Stimulated activated CD4-positive, alpha-beta T cell treated with anti-CD3 and anti-CD28 coated beads, Interleukin-1b, Interleukin-23, amount 100 ng/mL, for 24 hours (primary cell): ENCODE measurements at places on chromosomes 12 and 14.

DNA sequence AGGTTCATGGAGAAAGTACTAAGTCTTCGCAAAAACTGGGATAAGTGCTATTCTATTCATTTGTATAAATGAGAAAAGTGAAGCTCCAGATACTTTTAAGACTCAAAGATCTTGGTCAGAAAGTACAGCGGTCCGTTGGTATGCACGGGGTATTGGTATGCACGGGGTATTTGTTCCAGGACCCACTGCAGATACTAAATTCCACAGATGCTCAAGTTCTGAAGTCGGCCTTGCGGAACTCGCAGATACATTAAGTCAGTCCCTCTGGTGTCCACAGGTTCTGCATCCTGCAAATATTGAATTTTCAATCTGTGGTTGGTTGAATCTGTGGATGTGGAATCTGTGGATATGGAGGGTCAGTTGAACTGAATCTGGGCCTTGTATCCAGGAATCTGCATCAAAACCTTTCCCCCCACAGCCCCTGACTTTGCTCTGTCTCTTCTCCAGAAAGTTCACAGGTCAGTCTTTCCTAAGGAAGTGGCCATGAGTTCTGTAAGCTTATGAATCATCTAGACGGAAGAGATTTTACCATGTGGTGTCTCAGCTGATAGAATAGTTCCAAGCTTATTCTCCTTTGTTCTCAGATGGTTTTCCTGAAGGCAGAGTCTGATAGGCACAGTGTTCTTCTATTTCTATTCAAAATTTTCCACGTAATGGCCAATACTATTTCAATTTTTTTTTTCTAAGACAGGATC is 274.7 kb downstream of the NEDD1 start:
- no peak for DNase-seq

GRCh38 chr14:22842211-22843122 is 6.1 kb downstream of the MMP14 start:
- no peak for DNase-seq

DNA sequence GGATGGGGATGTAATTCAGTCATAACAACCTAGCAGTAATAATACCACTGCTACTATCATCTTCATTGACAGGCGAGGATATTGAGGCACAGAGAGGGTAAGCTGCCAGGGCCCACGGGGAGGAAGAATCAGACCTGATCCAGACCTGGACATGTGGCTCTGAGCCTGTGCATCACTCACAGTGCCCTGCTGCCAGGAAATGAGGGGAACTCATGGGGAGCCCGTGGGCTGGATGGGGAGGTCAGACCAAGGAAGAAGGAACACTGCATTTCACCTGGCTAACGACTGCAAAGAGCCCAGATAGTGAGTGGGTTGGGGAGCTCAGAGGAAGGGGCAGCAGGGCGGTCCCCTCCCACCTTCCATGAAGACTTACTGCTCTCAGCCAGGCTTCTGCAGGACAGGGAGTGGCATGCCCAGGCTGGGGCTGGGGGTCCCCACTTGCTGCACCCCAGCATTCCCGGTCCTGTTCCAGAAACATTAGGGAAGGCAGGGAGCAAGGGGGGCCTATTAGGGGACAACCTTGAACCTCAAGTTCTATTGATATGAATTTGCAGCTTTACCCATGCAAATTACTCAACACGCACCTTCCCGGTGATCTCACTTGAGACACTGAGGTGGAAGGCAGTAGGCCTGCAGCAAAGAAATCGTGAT is 37.7 kb downstream of the CALM1 start:
- DNase-seq, result no peak

GRCh38 chr14:89352976-89353765 is 63.9 kb downstream of the FOXN3 start:
- no peak for DNase-seq

GRCh38 chr14:99716091-99716849 is 32.2 kb downstream of the CYP46A1 start:
- DNase-seq, result no peak

- DNase-seq, result no peak
These were observed 72.1 kb downstream of the SPRING1 start for GRCh38 chr12:116665666-116666304.

- DNase-seq, result no peak
These were observed 47.8 kb downstream of the MDM2 start for GRCh38 chr12:68855771-68856170.

GRCh38 chr12:7872566-7873319 is at the start of gene SLC2A14:
Gene SLC2A14 (minus strand): TSS chr12:7872915. CDS start chr12:7869880, 3,035 bp downstream.
- no peak for DNase-seq

DNA sequence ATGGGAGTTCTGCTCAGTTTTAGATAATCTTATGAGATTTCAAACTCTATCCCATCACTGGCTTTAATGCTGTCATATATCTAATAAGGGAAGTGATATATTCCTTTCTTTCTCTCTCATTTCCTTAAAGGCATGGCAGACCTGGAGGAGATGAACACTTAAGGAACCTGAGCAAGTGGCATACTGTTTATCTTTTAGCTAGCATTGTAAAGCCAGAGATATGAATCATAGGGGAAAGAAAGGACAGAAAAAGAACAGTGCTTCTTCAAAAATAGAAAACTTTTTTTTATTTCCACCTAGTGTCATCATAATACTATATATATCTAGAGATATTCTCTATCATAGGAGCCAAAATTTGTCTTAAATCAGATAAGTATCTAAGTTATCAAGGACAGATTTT is 68.3 kb upstream of the PSMA6 start:
- DNase-seq, result no peak

- no peak for DNase-seq
These were observed 10.8 kb upstream of the PLEKHH1 start for GRCh38 chr14:67522270-67522669.

- no peak for DNase-seq
These were observed 187.7 kb downstream of the PHETA1 start for GRCh38 chr12:111181143-111181726.

DNA sequence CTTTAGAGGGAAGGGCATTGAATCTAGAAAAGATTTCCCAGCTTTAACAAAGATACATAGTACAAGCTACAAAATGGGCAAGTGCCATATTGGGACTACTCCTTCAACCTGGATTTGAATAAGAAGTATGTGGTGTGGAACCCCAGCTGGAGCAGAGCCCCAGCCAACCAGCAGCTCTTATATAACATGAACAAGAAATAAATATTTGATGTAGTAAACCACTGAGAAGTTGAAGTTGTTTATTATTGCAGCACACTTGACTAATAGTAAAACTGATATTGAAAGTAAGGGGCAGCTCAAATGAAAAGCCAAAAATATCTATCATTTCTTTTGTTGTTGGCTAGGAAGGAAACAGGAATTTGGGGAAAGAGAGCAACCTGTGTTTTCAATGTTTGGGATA is 701.8 kb downstream of the TMTC2 start:
- no peak for DNase-seq

GRCh38 chr12:12467688-12468261 is 94.9 kb downstream of the DUSP16 start:
- no peak for DNase-seq

GRCh38 chr14:73879027-73879426 is 7.6 kb upstream of the ZNF410 start:
- DNase-seq, result no peak

- no peak for DNase-seq
These were observed 157.6 kb downstream of the PRKCH start for GRCh38 chr14:61478971-61479473.

GRCh38 chr14:96734076-96734622 is 63.0 kb upstream of the VRK1 start:
- no peak for DNase-seq

- DNase-seq, result no peak
These were observed 255.8 kb downstream of the TMTC2 start for GRCh38 chr12:82942521-82942920.

- DNase-seq, result no peak
These were observed 34.2 kb upstream of the C12orf50 start for GRCh38 chr12:88063375-88063774.

- DNase-seq, result no peak
These were observed 49.5 kb upstream of the RIC8B start for GRCh38 chr12:106724934-106725333.

GRCh38 chr14:45766247-45766646 is 513.2 kb upstream of the MIS18BP1 start:
- DNase-seq, result no peak

- DNase-seq, result no peak
These were observed 142.6 kb downstream of the NPAS3 start for GRCh38 chr14:33081259-33081658.

GRCh38 chr12:96153131-96153725 is 40.9 kb upstream of the ELK3 start:
- DNase-seq, result no peak

GRCh38 chr12:12436831-12437345 is 80.0 kb downstream of the BORCS5 start:
- DNase-seq, result no peak

- DNase-seq, result no peak
These were observed 311.8 kb downstream of the AEBP2 start for GRCh38 chr12:19751078-19751477.

- no peak for DNase-seq
These were observed 204.7 kb downstream of the EPS8 start for GRCh38 chr12:15584366-15585041.

DNA sequence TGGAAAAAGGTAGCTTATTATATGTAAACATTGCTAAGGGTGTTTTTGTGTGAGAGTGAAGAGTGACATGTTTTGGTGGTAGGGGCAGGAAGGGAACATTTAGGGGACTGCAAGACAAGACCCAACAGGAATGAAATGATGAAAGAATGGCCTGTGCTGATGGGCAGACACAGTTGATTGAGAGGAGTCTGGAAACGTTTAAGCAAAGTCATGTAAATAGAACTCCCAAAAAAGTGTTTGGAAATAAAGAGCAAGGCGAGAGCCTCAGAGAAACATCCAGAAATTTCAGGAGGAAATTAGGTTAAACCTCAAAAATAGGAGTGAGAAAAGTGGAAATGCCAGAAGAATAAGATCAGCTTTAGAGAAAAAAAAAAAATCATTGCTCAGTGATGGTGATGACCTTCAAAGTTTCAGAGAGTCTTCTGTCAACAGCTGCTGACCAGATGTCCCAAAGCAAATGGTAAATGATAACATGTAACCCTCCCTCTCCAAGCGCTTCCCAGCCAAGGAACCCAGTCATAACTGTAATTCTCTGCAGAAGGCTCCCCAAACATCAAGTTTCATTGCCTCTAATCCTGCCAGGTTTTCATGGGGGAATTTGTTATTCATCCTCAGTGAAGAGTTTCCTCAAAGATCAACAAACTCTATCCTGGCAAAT is 223.2 kb upstream of the FAR2 start:
- DNase-seq, result no peak

- no peak for DNase-seq
These were observed 743.5 kb downstream of the DIO2 start for GRCh38 chr14:79467835-79468234.

GRCh38 chr12:82524641-82525040 is 162.1 kb upstream of the TMTC2 start:
- no peak for DNase-seq

- DNase-seq, result no peak
These were observed 329.6 kb downstream of the TMTC2 start for GRCh38 chr12:83016218-83016835.

- no peak for DNase-seq
These were observed 38.4 kb upstream of the CEP83 start for GRCh38 chr12:94498073-94498472.

GRCh38 chr12:68727776-68728175 is 18.2 kb upstream of the SLC35E3 start:
- no peak for DNase-seq

- no peak for DNase-seq
These were observed 100.5 kb downstream of the PPM1H start for GRCh38 chr12:62834406-62834805.

GRCh38 chr14:22653012-22653621 is 9.0 kb upstream of the OR6J1 start:
- peak; percentile 20 for DNase-seq

- DNase-seq, result no peak
These were observed 311 bp upstream of the LGR5 start for GRCh38 chr12:71439362-71439612.

GRCh38 chr14:73943083-73943482 is 6.8 kb downstream of the FAM161B start:
- DNase-seq, result no peak

DNA sequence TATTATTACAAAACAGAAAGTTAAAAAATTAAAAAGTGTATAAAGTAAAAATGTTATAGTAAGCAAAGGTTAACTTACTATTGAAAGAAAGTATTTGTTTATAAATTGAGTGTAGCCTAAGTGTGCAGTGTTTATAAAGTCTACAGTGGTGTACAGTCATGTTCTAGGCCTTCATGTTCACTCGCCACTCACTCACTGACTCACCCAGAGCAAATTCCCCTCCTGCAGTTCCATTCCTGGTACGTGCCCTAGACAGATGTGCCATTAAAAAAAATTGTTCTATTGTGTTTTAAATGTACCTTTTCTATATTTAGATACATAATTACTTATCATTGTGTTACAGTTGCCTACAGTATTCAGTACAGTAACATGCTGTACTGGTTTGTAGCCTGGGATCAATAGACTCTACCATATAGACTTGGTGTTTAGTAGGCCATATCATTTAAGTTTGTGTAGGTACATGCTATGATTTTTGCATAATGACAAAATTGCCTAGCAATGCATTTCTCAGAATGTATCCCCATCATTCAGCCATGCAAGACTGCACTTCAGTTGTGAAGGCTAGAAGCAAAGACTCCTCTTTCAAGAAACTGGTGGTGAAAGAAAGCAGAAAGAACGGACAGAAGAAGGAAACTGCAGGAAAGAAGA is 100.6 kb downstream of the DACT1 start:
- no peak for DNase-seq

- DNase-seq, result no peak
These were observed 73.6 kb downstream of the TMTC1 start for GRCh38 chr12:29710104-29710503.

DNA sequence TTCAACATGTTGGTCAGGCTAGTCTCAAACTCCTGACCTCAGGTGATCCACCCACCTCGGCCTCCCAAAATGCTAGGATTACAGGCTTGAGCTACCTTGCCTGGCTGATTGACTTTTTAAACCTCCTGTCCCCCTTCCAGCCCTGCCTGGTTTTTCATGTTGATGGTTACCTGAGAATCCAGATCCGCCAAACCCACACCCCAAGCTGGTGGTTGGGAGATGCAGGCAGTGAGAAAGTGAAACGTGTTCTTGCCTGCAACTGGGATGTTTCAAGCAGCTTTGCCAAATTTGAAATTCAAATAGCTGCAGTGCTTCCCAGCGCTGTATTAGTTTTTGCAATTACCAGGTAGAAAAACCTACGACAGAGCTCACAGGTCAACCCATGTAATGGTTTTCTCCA is 238.3 kb upstream of the PWP1 start:
- DNase-seq, result no peak

DNA sequence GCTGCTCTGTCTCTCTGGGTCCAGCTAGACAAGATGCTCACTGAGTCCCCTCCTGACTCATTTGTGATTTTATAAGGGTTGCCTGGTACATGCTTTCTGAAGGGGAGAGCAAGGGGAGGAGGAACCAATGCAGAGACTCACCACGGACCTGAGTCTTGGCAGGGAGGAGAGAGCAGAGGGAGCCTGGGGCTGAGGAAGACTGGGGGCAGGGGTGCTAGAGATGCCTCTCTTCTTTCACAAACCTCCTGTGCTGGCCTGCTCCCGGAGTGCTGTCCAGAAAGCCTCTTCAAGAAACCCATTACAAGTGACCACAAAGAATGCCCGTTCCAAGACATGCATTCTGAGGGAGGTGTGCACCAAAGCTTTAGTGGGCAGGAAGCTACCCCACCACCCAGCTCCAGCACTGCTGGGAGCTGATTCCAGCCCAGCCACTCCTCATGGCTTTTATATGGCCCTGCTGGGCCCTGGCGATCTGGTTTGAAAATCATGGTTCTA is 33.1 kb upstream of the DICER1 start:
- no peak for DNase-seq
